Left ventricle myocardium inferior (tissue), 1 donor: ENCODE measurements at places on chromosomes 13 and 19. TPM values are rescaled to one million over a fixed set of nuclear protein-coding genes. Genes with fewer than 3 reads are reported as not detected.
A peak's percentile ranks its signal among the peaks of the same experiment; 100 is the strongest.

The ZNF416 gene
- 4.6 TPM for total RNA-seq

The ANGPTL8 gene
- not detected for total RNA-seq

The SIGLEC5 gene
- not detected for total RNA-seq

The IGSF23 gene
- not detected for total RNA-seq

The GRK1 gene
- total RNA-seq: 0.85 TPM

The ETV2 gene
- total RNA-seq: 0.33 TPM

The ZNF799 gene
- 2.0 TPM for total RNA-seq

DNA sequence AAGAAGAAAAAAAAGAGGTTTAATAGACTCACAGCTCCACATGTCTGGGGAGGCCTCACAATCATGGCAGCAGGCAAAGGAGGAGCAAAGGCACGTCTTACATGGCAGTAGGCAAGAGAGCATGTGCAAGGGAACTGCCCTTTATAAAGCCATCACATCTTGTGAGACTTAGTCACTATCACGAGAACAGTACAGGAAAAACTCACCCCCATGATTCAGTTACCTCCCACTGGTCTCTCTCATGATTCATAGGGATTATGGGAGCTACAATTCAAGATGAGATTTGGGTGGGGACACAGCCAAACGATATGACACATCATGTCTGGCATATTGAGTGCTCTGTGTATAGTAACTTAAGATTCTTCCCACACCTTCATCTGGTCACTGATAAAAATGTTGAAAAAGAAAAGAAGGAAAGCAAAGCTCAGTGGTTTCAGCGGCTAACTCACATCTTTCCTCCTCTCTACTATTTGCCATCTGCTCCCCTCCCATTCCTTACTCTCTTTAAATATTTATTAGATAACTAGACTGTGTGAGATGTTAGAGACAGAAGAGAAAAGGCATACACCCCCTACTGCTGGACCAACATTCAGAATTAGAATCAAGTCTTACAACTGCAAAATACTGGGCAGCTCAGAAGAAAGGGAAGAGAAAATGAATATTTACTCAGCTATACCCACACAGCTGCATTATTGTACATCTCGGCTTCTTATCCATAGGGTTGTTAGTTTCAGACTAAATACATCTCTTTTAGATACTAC lies 60.1 kb upstream of the AKAP11 start:
- no peak for DNase-seq

DNA sequence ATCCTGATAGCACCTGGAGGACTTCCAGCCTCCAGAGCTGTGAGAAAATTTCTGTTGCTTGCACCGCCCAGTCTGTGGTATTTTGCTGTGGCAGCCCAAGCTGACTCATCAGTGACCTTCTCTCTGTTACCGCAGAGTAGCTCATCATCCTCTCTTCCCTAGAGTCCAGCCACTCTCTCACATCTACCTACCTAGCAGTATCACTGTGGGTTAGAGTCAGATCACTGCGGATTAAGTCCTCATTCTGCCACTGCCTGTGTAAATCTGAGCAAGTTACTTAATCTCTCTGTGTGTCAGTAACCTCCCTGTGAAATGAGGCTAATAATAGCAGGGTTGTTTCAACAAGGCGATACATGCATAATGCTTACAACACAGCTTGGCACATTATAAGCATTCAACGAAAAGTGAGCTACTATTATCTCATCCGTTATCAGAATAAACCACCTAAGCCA lies 40.3 kb upstream of the USPL1 start:
- DNase-seq: no peak

DNA sequence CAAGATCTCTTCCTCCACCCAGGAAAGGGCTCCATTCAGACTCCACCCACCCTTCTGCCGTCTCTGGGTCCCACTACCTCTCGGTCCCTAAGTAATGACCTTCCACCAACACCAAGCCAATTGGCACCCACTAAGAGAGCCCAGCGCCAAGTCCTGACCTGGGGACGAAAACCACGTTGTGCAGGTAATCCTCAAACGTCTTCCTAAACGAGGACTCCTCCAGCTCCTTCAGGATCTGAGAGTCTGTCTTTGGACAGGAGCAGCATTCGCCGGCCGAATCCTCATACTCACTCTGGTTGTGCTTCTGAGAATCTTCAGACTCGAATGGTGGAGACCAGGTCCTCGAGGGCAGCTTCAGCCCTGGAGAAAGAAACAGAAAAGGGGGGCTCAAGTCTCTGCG lies 83.1 kb downstream of the ZNF557 start:
- DNase-seq: no peak

- DNase-seq: no peak
These were observed 149.5 kb upstream of the TSHZ3 start for GRCh38 chr19:31498781-31499180.

DNA sequence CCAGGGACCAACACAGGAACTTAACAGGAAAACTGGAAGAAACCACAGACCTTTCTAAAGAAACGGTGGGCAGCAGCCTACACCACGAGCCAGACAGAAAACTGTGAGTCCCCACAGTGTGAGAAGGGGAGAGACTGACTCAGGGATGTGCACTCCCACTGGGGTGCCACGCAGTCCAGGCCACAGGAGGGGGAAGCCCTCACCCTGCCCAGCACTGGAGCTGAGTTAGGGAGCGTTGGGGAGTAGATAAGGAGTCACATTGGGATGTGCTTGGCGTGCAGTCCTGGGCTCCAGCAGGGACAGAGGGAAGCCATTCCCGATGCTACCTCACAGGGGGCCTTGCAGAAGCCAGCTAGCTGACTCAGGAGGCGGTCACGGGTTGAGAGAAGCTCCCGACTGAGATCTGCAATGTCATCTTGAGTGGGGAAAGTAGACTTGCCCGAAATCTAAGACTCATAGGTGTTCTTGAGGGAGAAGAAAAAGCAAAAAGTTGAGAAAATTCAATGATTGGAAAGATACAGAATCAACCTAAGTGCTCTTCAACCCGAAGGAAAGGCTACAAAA lies 17.3 kb downstream of the SIGLEC8 start:
- DNase-seq: no peak

GRCh38 chr13:100602493-100603111 lies 14.0 kb upstream of the GGACT start:
- DNase-seq: no peak

- no peak for DNase-seq
These were observed 648.3 kb upstream of the SLITRK6 start for GRCh38 chr13:86447479-86447878.

- DNase-seq: no peak
These were observed 59.4 kb downstream of the CHST8 start for GRCh38 chr19:33681081-33681680.

DNA sequence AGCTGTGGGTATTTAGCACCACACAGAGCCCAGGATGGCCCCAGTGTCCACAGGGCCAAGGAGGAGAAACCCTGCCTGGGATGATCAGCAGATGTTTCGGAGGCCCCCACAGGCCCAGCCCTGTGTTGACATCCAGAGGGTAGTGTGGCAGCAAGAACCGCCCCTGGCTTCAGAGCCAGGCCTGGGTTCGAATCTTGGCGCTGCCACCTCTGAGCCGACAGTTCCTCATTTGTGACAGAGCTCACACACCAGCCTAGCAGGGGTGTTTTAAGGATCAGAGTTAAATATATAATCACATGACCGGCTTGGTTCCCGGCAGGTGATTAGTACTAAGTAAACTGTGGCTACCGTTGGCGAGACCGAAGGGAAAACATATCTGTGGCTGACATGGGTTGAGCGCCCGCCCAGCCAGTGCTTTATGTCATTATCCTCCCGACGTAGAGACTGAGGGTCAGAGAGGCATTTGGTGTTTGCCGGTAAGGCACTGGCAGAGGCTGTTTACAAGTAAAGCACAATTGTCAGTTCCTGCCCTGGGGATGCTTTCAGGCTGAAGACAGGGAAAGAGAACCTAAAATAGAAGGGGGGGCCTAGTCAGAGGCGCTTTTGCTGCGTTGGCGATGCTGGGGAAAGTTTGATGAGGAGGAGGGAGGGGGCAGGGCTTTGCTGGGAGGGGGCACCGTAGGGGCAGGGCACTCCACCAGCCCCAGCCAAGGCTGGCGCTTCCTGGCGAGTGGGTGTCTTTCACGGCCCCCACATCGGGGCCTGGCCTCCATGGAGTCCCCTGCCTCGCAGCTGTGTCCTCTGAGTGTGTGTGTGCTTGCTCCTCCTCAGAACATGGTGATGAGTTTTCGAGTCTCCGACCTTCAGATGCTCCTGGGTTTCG lies 4.8 kb downstream of the PIAS4 start:
- no peak for DNase-seq

GRCh38 chr13:99385940-99386339 lies 78.7 kb upstream of the GPR183 start:
- DNase-seq: no peak

GRCh38 chr13:20337884-20338551 lies 105.9 kb upstream of the GJB6 start:
- no peak for DNase-seq

GRCh38 chr13:69418319-69418718 lies 689.3 kb upstream of the ATXN8OS start:
- no peak for DNase-seq

DNA sequence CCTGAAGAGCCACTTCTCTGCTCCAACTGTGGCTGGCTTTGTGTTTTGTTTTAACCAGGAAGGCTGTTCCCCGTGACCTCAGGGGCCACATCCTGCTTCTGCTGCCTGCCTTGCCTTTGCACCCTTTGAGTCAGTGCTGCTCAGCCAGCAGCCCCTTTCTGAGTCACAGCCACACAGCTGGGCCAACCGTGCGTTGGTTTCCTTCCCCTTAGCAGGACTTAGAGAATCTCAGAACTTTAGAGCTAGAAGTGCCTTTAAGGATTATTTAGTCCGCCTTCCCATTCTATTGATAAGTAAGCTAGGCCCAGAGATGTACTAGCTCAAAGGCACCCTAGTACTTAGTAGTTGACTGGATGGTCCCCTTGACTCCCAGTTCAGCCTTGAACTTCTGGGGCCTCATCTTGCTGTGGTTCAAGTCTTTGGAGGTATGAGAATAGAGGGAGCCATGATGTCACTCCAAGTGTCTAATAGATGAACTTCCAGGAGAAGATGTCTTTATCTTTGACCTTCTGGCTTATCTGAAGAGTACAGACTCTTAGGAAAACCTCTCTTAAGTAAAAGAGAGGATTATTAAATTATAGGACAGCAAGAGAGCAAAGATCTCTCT lies 8.0 kb downstream of the RGCC start:
- DNase-seq: peak; percentile 50

DNA sequence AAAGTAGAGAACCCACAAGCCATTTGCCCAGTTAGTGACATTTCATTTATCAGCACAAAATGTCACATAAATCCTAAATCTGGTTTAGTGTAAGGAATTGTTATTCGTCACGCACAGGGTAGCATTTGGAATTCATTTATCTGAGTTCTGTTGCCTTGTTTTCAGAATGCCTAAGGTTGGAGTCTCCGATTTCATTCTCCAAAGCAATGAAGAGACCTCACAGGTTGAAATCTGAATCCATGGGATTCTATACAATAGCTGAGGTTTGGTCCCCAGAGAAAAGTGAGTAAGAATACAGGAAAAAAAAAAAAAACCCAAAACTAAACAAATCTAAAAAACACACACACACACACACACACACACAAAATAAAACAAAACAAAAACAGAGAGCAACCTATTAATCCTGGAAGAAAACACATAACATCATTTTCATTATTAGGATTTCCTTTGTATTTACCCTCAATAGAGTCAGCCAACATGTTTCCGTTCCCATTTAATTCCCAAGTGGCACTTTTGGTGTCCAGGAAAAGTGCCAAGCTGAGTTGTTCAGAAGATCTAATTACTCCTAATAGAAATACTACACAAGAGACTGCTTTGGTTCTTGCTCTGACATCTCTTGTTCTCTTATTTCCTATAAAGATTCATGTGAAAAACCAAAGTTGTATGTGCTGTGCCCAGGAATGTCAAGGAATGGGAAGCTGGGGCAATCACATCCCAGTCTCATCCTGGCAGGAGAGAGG lies 36.2 kb upstream of the LRCH1 start:
- DNase-seq: no peak

DNA sequence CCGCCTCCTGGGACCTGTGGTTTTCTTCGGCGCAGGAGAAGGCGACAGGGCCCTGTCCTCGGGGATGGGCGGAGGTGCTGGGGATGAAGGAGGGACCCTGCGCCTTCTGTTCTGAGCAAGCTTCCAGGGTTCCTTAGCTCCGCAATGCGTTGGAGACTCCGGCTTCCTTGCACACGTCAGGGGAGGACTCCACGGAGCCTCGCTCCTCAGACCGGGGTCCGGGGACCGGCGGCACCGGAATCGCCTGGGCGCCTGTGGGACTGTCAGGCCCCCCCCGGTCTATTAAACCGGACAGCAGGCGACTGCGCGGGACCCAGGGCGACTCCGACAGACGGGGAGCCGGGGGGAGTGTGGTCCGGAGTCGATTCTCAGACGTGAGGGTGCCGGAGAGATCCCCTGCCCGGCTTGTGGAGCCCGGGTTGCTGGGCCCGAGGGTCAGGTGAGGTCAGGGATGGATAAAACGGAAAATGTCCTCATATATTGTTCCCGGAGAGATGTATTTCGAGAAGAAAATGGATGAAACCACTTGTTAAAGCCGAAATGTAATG lies 227.4 kb downstream of the TEX29 start:
- no peak for DNase-seq

GRCh38 chr19:2719920-2720776 lies 1.0 kb downstream of the DIRAS1 start:
- DNase-seq: peak; percentile 60

DNA sequence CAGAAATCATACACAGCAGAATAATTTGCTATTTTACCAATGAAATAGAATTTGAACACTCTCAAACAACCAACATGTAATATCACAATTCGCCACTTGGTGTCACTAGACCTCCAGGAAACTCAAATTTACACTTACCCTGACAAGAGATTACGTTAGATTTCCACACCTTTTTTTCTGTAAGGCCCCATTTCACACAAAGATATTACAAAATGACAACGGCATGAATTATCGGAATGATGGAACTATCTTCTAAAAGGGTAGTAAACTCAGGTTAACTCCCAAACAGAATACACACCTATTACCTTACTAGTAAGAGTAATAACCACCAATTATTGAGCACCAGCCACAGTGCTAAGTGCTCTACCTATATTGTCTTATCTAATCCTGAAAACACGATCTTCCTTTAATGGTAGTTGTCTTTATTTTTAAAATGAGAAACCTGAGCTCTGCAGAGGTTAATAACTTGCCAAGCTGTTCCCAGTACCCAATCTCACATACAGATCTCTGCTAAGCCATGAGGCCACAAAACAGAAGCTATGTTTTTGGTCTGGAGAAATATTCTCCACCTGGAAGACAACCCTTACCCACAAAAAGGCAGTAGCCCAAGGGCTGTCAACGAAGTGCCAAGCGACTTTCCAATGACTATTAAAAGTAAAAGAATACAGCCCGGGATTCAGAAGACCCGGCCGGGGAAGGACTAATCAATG lies 152.4 kb downstream of the DCLK1 start:
- DNase-seq: no peak

GRCh38 chr19:14053500-14053899 lies 8.4 kb downstream of the PALM3 start:
- no peak for DNase-seq

GRCh38 chr19:45526143-45526542 lies 18.9 kb downstream of the VASP start:
- peak; percentile 61 for DNase-seq

DNA sequence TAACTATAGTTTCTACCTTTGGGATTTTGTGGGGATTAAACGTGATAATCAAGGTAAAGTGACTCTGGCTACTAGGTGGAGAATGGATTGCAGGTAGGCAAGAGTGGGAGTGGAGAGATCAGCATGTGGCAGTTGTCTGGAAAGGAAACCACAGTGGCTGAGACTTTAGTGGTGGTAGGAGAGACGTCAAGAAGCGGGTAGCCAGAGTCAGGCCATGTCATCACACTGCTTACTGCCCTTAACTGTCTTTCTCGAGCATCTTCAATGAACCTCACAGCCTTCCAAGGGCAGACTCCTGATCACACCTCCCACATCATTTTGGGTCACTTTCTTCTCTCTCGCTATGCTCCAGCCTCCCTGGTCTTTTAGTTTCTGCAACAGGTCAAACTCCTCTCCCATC lies 28.6 kb upstream of the MBNL2 start:
- DNase-seq: no peak
